ENCODE measurements at places on chromosomes 16 and 17.

GRCh38 chr16:4570086-4570485 is 13.9 kb downstream of the C16orf96 start:
- no peak for DNase-seq

DNA sequence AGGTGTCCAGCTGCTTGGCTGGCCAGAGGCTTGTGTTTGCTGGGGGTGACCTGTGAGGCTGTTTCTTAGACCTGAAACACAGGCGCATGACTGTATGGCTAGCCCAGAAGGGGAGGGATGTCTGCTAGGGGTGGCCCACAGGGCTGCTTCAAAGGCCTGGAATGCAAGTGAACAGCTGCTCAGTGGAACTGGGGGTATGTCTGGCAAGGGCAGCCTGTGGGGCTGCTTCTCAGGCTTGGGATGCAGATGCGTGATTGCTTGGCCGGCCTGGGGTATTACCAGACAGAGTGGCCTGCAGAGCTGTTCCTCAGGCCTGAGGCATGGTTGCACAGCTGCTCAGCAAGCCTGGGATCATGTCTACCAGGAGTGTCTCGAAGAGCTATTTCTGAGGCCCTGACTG is 20.5 kb downstream of the TANC2 start:
- DNase-seq, result no peak

DNA sequence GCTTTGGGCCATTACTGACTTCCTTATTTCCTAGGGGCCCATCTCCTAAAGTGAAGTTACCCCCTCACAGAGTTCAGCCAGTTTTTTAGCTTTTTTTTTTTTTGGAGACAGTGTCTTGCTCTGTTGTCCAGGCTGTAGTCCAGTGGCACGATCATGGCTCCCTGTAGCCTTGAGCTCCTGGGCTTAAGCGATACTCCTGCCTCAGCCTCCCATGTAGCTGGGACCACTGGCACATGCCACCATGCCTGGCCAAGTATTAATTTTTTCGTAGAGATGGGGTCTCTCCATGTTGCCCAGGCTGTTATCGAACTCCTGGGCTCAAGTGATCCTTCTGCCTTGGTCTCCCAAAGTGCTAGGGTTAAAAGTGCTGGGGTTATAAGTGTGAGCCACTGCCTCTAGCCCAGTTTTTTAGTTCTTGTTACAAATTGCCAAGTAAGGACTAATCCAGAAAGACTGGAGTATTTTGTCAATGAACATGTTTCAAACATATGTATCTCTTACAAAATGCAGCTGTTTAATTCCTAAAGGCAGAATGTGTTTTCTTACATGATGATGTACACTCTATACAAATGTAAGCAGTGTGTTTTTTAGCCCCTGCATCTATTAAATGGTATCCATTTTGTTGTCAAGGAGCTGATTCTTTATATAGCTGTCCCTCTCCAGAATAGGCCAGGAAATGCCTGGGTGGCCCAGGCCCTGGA is 49.1 kb upstream of the IL34 start:
- no peak for DNase-seq

GRCh38 chr17:31357839-31358394 is 33.6 kb upstream of the RAB11FIP4 start:
- no peak for DNase-seq

- DNase-seq, result no peak
These were observed 3.9 kb upstream of the RBL2 start for GRCh38 chr16:53430363-53430762.

- DNase-seq, result no peak
These were observed 787 bp downstream of the LHX1 start for GRCh38 chr17:36937959-36938565.

Data from activated CD8-positive, alpha-beta memory T cell treated with anti-CD3 and anti-CD28 coated beads for 1 hour (primary cell).